ENCODE measurements at places on chromosomes 3 and 15.
A peak's percentile ranks its signal among the peaks of the same experiment; 100 is the strongest.

- DNase-seq: no peak
These were observed 607 bp upstream of the GHSR start for GRCh38 chr3:172448661-172449465.

DNA sequence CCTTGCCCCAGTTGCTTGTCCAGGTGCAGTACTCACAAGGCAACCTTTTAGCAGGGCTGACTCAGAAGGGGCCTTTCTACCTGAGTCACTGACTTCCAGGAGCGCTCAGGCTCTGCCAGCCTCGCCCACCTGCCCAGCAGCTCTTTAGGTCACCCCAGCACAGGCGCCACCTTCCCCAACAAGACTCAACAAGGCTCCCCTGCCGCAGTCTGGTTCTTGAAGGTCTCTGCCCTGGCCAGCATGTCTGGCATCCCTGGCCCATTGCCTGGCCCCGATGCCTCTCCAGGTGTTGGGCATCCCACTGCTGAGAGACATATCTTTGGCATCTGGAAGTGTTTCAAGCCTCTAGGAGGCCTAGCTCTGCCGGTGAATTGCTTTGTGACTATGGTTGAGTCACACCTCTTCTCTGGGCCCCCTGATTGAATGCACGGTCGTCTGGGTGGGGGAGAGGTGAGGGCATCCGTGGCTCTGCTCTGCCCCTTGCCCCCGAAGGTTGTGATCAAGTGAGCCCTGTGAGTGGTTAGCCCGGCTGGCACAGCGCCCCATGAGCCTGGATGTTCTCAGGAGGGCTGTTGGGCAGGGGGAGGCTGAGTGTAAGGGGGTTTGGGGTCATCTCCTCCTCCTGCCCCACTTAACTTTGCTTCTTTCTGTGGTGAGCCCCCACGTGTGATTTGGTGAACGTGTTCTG is 21.6 kb downstream of the SNX33 start:
- DNase-seq: no peak

- DNase-seq: no peak
These were observed 74.7 kb upstream of the COL6A6 start for GRCh38 chr3:130442284-130442683.

DNA sequence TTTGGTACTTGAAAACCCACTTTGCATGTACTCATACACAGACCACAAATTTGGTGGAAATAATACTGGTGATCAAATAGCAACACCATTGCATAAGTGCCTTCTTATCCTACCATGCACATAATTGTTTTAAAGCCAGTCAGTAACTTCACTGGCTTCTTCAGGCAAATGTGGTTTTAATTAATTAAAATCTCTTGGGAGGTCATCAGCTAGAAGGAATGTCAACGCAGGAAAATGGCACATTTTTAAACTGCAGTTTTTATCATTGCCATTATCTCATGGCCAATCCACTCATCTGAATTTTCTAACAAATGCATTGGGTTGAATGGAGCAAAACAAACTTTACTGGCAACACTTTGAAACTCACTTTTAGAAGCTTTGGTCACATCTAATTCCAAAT is 105.7 kb upstream of the ZPLD1 start:
- no peak for DNase-seq

DNA sequence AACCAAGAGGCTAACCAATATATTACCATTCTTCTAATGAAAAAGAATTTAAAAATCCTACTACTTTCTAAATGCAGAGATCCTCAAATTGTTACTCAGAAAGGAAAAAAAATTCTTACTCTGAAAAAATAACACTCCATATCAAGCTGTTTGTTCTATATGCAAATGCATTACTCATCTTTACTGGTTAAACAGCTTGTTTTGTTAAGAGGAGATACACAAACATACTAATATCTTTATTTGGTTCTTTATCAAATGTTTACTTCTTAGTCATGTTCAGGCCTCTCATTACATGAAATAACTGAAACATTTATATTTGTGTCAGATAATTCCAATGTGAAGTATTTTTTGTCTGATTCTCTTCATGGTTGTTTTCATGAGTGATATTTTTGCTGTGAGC is 146.8 kb downstream of the PCCB start:
- DNase-seq: no peak

- DNase-seq: no peak
These were observed 317.5 kb upstream of the MCTP2 start for GRCh38 chr15:93913871-93914270.

GRCh38 chr3:169203631-169204550 is 459.6 kb downstream of the MECOM start:
- no peak for DNase-seq

- DNase-seq: no peak
These were observed 49.7 kb upstream of the USP3 start for GRCh38 chr15:63454503-63455211.

- DNase-seq: no peak
These were observed 66.8 kb upstream of the C2CD4B start for GRCh38 chr15:62231856-62232255.

GRCh38 chr15:49060710-49061495 is 14.7 kb upstream of the SECISBP2L start:
- DNase-seq: peak; percentile 24

DNA sequence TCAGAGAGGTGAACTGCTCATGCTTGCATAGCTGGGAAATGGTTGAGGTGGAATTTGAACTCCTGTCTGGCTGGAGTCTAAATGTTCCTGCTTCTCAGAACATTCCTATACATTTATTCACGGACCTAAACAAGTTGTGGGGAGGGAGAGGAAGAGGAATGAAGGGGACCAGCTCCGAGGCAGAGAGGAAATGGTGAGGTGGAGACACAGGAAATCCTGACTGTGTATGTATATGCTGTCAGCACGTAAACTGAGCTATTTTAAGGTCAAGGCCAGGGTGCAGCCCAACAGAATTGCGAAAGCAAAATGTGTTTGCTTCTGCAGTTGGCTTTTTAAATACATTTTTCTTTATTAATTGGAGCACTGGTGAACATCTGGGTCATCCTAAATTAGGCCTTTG is 74.1 kb upstream of the POMGNT2 start:
- peak; percentile 41 for DNase-seq

- no peak for DNase-seq
These were observed 83.2 kb upstream of the ADAMTSL3 start for GRCh38 chr15:83570756-83571155.

DNA sequence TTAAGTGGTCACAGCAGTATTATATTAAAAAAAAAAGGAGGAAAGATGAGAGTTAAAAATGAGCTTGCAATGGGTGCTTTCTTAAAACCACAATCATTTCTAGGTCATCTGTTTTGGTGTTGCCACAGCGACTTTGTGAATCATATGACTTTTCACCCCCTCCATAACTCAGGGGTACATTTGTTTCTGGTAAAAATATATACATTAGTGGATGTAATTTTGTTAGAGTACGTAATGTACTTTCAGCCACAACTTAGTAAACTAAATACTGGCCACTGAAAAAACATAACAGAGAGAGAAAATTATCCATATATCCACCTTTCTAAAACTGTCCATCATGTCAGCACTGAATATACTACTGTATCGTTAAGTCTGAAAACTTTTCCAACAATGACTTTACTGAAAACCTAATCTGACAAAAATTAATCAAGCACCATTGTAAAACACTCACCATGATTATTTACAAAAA is 3.4 kb downstream of the ANKRD28 start:
- no peak for DNase-seq

DNA sequence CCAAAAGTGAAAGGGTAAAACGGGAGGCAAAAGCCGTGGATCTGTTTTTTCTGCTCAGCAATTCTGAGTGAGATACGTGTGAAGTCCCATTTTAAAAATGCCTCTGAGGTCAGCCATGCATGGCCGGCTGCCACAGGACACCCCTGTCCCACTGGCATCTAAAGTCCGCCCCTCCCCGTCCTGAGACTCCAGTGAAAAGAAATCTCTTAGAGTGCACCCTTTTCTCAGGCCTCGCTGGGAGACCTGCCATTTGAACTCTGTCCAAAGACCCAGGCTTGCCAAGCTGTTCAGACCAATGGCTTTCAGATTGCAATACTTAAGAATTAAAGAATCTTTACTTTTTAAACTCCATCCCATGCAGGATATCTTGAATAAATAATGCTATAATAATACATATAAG is 61.0 kb upstream of the SLC24A5 start:
- peak; percentile 14 for DNase-seq

GRCh38 chr15:34241376-34242330 is 16.8 kb downstream of the EMC4 start:
- peak; percentile 41 for DNase-seq

DNA sequence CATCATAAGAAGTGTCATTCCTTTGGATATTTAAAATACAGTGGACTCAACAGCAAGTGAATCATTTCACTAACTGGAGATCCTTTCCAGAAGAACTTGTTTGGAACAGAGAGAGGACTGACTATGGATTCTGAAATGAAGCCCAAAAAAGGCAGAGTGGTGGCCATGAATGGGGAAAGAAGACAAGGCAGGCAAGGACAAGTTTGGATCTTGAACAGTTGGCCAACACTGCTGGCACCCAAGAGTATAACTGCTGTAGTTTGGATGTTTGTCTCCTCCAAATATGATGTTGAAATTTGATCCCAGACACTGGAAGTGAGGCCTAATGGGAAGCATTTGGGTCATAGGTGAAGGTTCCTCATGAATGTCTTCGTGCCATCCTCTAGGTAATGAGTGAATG is 686.9 kb downstream of the GRM7 start:
- DNase-seq: no peak

DNA sequence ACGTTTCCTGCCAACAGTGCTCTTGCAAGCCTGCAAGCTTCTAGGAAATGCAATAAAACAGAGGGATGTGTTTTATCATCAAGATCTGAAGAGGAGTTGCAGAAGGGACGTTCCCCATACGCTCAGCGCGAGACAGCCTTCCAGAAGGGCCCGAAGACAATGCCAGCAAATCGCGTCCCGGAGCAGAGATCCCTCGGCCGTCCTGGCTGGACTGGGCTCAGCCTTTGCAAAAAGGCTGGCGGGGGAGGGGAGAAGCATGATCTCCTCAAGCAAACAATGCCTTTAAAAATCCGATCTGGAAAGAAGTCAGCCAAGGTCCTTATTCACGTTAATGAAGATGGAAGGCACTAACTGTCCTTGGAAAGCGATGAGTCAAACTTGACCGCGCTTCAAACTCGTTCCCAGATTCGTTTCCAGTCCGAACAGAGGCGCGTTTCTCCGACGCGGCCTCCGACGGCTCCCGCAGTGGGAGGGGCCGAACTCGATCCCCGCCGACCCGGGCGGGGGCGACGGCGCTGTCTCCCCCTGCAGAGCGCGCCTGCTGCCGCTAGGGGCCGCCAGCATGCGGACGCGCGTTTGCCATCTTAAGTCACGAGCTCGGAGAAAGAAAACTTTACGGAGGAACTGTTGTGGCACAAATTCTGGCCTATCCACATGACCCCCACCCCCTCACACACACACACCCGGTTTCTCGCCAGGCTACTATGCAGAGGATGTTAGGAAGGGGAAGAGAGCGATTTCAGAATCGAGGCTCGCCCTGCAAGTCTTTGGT is 5.5 kb downstream of the BCL6 start:
- DNase-seq: peak; percentile 76

Measured in AG08396 (cell line).